ENCODE measurements at places on chromosomes 12 and 14.

GRCh38 chr14:32073537-32074189 lies 3.4 kb upstream of the ARHGAP5 start:
- DNase-seq, result peak; percentile 86

DNA sequence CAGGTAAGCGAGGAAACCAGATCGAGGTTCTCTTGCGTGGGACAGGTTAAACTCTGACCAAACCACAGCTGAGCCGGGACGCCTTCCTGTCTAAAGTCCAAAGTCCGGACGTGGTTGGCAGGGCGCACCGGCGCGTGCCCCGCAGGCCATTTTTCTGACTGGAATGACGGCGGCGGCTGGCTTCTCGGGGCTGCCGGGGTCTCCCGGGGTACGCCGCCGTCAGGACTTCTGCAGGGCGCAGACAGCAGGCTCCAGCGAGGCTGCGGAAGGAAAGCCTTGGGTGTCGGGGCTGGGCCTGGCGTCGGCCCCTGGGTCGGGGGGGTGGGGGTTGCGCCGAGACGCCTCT lies 32.8 kb downstream of the MIA2 start:
- no peak for DNase-seq

GRCh38 chr12:80412343-80412953 lies 31.6 kb upstream of the PTPRQ start:
- peak; percentile 19 for DNase-seq

- no peak for DNase-seq
These were observed 42.6 kb upstream of the MED13L start for GRCh38 chr12:116319898-116320621.

DNA sequence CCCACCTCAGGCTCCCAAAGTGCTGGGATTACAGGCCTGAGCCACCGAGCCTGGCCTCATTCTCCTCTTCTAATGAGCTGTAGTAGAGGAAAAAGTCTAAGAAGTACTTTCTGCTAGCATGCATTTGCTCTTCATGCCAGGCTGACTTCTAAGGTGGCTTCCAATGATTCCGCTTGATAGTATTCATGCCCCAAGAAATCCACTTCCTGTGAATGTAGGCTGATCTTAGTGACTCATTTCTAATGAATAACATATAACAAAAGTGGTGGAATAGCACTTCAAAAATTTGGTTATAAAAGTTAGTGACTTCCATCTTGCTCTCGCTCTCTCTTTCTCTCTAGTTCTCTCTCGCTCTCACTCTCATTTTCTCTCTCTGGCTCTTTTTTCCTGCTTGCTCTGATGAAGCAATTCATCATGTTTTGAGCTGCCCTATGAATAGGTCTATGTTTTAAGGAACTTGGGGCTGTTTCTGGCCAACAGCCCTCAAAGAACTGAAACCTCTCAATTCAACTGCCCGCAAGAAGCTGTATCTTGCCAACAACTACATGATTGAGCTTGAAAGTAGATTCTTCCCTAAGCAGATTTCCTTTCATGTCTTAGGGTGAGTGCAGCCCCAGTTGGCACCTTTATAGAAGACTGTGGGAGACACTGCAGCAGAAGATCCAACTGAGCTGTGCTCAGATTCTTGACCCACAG lies 282.9 kb downstream of the RMST start:
- DNase-seq, result no peak

DNA sequence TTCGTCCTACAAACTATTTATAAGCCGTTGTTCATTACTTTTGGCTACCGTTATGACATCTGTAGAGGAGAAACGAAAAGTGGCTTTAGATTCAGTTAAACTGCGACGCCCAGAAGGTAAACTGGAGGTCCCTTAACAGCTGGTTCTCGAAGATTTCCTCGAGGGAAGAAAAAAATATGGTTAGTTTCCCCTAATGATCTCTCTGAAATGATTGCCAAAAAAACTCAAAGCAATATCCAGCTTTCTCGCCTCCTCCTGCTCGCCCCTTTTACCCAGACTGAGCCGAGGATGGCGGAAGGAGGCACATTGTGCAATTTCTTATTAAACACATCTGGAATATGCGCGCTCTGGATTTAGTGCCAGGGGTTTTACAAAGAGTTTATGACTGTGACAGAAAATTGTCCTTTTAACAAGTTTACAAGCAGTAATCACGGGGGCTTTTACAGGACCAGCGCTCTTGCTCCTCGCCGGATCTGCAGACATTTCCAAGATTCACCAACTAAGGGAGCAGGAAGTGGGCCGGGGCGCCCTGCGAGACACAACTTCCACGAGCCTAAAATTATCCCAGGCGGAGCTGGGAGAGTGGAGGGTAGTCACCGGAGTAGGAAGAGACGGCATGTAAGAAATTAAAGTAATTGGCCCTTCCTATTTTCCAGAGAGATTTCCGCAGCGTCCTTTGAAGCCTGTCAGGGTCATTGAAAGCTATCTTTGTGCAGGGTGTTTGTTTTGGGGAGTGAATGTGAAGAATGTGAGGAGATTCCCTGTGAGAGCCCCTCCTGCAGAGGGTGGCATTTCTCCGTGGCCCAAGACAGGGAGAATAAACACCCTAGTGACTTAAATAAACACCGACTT lies 5.6 kb downstream of the SIX1 start:
- no peak for DNase-seq

- DNase-seq, result no peak
These were observed 80.4 kb upstream of the DNM1L start for GRCh38 chr12:32598688-32599087.

- no peak for DNase-seq
These were observed 3.2 kb upstream of the GPD1 start for GRCh38 chr12:50100561-50100960.

DNA sequence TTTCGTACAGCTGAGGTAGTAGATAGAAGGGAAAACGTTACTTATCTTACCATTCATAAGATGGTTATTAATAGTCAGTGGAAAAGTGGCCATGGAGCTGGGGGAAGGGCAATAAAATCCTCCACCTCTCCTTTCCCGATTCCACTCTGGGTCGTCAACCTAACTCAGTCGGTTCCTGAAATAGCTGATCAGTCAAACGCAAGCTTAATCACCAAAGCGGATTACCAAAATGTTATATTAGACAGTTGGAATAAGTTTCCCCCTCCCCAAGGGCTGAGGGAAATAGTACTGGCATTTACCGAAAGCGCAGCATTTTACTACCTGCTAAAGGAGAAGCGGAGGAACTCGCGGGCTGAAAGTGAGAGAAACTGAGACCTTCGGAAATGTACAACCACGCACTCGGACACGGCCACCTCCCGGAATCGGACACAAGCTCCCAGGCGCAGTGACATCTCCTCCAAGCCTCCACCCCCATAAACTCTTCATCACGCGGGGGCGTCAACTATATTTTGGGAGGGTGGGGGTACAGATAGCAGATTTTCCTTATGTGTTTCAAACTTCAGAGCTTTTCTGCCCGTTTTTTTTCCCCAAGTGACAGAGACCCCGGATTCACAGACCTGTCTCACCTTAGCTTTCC lies 1.2 kb downstream of the PPM1H start:
- DNase-seq, result no peak

GRCh38 chr14:101183376-101184103 lies 280.0 kb upstream of the RTL1 start:
- no peak for DNase-seq

- DNase-seq, result peak; percentile 74
These were observed 83.4 kb downstream of the HECTD1 start for GRCh38 chr14:31124197-31124596.

DNA sequence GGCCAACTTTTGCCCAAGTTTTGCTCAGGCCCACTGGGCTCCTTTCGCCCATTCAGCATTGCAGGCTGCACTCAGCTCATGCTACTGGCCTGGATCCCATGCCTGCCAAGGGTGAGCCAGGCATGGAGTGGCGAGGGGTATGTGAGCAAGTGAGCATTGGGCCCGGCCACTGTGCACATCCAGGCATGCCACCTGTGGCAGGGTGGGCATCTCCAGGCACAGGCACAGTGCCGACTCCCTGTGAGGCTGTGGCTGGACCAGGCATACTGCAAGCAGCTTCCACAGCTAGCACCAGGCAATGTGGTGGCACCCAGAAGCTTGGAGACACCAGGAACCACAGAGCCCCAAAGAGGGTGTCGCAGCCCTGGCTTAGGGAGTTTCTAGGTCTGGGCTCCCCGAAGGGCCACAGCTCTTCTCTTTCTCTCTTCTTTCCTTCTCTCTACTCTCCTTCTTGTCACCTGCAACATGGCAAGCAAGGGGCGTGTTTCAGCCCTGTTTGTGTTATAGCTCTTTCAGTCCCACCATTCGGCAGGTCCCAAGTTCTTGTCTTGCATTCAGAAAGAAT lies 15.6 kb downstream of the FAM186A start:
- no peak for DNase-seq

DNA sequence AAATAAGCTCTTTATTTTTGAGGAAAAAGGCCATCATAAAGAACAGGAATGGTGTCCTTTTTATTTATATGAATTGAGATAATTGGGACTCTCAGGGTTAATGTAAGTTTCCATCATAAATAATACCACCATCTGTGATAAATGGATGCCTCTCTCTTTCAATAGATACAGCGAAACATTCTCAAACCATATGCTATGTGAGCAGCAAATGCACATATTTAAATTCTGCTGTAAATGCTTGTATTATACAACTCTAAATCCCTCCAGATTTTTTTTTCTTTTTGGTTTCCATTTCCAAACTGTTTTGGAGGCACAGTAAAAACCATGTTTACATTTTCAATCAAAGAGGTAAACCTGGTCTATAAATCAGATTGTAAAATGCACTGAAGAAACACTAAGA lies 132.3 kb downstream of the TMEM132C start:
- DNase-seq, result no peak

DNA sequence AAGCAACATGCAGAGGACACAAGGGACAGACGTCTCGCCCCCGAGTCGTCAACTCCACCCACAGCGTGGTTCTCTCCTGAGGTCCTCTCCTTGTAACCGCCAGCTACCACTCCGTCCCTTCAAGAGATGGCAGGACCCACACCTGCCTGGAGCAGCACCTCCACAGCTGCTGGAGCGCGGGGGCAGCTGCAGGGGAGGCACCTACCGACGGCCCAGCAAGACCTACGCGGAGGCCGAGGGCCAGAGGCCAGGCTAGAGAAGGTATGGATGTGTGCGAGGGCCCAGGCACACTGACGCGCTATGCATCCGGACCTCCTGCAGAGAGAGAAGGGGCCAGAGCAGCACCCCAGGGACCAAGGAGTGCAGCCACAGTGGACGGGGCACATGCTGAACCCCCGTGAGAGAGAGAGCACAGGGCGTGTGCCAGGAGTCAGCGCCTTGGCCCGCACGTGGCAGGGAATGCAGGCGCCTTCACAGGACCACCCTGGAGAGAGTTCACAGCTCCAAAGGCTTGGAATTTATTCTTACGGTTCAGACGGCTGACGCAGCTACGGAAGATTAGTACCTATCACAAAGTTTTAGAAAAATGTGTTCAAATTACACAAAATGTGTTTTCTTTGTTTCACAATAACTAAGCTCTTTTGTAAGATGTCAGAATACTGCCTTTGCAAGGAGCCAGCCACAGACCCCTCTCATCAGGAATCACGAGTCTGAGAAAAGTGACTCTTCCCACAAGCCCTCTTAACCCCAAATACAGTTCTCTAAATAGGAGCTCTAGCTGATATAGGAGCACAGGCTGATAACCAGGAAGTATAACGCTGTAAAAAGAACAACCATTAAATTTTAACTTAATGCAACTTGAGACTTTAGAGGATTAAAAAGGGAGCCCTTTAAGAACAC lies 36.8 kb downstream of the CDC42BPB start:
- DNase-seq, result no peak

- DNase-seq, result no peak
These were observed 5.5 kb downstream of the CCDC92 start for GRCh38 chr12:123967121-123967586.

DNA sequence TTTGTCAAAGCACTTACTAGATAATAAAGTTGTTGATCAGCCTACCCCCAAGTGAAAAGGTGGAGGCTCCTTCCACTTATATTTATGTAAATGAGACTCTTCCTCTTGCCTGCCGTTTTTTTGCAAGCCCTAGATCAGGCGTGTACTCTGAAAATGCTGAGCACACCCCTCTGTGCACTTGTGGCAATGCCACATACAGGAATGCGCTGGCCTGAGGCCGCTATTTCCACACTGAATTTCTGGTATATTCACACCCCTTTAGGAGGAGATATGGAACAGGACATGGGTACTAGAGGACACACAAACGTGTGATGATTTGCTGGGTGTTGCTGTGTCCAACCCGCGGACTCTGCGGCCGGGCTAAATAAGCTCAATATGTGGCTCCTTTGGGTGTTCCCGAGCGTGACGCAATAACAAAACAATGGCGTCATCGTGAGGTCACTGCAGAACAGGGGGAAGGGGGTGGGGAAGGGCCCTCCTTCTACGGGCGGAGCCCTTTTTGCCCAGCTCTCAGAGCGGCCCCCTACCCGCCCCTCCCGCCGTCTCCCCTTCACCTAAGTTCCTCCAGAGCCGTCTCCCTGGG lies 554 bp upstream of the TSPAN31 start:
- peak; percentile 88 for DNase-seq

- DNase-seq, result no peak
These were observed 133.5 kb downstream of the BICD1 start for GRCh38 chr12:32240162-32240561.

GRCh38 chr14:94170136-94170535 lies 4.0 kb upstream of the PPP4R4 start:
- DNase-seq, result no peak

GRCh38 chr12:102167821-102168604 lies 29.6 kb downstream of the PMCH start:
- DNase-seq, result no peak

GRCh38 chr12:12628013-12628412 lies 16.3 kb downstream of the CREBL2 start:
- DNase-seq, result no peak

DNA sequence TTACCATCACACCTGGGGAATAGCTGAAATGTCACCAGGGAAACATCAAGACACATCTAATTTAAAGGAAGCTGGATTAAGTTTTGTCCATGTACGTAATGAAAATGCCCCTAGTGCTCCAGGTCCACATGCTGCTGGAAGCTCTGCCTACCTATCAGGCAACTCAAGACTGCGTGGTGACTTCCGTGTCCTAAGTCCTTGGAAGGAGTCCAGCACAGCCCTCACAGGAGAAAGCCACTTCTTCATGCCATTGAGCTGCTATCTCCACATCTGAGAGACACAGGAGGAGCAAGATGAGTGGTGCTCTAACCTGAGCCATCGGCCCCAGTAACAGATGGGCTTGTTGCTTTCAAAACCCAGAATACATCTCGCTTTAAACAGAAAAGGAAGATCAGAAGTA lies 316.4 kb downstream of the DPF3 start:
- no peak for DNase-seq

DNA sequence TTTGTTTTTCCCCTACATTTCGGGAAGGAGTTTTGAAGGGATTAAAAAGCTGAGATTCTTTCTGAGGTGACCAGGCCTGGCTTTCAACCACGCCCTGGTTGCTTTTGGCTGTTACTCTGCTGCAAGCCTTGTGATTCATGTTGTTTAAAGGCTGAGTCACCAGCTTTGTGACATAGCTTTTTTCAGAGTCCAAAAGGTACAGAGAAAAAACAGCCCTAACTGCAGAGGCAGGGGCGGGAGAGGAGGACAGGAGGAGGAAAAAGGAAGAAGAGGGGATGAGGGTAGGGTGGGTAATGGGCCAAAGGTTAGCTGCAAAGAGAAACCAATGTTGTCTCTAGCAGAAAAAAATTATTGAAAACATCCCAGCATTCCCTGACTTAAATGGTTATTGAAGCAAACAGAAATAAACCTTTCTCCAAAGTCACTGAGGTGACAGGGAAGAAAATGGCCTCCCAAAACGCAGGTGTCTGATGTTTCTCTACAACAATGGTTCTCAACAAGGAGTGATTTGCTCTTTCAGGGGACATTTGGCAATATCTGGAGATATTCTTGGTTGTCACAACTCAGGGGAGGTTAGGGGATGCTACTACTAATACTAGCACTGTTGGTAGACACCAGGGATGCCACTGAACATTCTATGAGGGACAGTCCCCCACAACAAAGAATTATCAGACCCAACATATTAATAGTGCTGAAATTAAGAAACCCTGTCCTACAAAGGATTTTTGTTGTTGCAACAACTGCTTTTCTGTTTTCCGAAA lies 2.1 kb upstream of the UBC start:
- peak; percentile 49 for DNase-seq
